ENCODE measurements at places on chromosomes 2 and 18.

DNA sequence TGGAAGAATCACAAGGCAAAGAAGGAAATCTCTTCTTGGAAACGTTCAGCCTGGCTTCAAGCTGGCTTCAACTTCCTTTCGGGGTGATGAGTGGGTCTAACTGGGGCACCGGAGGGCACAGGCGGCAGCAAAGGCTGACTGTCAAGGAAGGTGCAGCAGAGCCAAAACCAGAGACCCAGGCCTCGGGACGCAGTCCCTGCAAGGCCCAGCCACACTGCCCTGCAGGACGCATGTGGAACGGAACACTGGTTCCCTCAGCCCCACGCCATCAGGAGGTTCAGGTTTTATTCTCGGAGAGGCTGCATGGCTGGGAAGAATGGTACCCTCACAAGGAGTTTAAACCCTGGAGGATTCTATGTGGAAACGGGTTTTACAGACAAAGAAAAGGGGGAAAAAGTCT lies 165.5 kb downstream of the HDAC4 start:
- DNase-seq: no peak

DNA sequence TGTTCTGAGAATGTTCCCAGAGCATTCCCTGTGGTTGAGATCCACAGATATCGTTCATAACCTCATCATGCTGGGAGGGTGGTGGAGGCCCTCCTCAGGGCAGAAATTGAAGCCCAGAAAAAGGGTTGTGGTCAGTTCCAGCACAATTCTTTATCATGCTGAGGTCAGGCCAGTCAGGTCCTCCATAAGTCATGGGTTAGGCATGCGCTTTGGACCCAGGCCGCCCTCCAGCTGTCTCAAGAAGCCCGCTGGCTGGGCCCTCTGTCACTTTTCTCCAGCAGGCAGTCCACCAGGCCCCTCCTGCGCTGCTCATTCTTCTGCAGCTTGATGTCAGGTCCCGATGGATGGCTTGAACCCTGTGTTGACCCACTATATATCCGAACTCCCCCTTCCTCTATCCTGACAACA lies 151.1 kb upstream of the NT5C1B start:
- no peak for DNase-seq

DNA sequence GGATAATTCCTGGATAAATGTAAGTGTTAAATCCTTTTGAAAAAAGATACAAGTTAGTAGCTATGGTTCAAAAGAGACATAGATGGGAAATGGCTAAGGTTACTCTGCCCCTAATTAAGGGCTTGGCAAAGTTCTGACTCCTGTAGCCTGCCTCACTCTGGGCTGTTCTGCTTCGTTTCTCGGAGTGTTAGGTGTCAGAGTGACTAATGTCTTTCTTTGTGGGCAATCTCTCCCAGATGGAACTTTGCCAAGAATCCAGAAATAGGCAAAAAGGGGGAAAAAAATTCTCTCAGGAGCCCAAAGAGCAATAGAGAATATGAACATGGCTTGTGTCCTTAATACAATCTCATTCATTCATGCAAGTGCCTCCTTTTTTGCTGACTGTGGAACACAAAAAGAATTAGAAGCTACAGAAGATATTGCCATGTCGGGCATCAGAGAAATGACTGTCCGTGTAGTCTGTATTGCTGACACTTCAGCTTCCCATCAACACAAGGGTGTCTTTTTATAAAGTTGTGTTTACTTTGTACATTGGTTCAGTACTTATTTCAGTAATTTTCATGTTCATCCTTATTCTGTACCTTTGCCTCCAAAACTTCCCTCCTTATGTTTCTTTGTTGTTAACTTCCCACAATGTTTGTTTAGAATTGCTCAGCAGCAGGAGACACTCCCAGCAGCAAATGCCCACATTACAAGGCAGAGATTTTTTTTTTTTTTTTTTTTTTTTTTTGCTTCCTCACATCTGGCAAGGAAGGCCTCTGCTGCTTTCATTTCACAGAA lies 134.0 kb downstream of the FTCDNL1 start:
- no peak for DNase-seq

- DNase-seq: no peak
Observed at GRCh38 chr18:77098538-77099174, 33.9 kb downstream of the MBP start.

- no peak for DNase-seq
Observed at GRCh38 chr2:129909651-129910418, 69.6 kb upstream of the RAB6C start.

DNA sequence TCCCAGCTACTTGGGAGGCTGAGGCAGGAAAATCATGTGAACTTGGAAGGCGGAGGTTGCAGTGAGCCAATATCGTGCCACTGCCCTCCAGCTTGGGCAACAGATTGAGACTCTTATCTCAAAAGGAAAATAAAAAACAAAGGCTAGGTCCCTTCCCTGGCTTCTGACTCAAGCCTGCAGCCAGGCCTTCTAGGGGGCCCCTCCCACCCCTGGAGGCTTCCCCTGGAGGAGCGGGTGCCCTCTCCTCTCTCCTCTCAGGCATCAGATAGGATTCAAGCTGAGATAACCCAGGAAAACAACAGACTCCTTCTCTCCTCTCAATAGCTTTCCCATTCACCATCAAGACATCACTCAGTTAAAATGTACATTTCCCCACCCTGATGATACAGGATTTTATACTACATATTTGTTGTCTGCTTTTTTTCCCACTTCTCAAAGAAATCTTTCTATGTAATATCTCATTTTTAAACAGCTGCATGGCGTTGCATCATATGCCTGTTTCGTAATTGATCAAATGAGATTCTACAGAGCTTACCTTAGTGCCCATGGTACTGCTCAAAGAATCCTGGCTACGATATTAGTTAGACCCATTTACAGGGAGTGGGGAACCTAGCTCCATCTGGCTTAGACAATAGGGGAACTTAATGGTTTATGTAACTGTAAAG lies 20.6 kb upstream of the C2orf72 start:
- no peak for DNase-seq

DNA sequence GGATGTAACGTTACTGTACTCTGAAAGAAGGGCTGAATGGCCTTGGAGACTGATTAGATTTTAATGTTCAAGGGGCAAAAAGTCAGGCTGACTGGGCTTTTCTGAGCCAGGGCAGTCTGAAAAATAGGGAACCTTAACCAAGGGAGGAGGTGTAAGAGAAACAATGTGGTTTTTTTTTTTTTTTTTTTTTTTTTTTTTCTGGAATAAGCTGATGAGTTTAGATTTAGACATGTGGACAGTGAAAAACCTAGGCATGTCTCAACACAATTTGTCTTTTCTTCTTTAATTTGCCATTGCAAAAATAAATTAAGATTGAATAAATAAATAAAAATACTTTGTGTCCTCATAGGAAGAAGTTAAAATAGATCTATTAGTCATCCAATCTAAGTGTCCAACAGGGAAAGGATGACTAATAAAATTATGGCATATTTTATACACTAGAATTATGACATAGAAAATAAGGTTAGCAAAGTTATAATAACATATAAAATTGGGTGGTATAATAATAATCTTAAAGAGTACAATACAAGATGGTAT lies 237.6 kb upstream of the TRIB2 start:
- no peak for DNase-seq

DNA sequence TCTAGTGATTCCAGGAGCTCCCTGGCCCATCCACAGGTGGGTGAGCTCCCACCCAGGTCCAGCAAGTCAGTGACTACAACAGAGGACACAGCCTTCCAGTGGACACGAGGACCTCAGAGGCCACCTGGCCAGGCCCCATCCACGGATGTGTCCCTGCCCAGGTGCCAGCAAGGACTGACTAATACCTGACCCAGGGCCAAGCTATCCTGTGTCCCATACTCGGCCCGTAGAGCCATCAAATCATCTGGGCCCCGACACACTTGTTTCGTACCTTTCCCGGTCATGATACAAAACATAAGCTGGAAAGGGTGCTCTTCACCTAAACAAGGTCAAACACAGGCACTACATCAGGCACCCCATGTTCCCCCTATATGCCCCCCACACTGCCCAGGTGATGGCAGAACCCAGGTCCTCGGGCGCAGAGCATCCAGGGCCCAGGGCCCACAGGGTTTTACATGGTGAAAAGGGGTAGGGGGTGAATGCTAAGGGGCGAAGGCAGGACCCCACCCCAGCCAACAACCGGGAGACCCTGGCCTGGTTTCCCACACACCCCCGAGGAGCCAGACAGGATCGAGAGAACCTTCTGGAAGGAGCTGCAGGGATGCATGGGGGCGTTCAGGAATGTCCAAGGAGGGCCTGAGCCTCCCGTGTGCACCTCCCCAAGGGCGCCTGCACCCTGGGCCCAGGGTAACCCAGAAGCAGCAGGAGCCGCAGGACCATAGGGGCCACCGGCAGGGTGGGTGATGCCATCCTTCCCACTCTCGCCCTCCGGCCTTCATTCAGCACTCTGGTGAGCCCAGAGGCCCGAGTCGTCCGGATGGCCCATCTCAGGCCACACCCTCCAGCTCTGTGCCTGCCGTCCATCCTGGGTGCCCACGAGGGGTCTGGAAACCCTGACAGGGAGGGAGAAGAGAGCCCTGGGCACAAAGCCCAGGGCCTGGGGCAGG lies 94.3 kb downstream of the HDAC4 start:
- DNase-seq: no peak

DNA sequence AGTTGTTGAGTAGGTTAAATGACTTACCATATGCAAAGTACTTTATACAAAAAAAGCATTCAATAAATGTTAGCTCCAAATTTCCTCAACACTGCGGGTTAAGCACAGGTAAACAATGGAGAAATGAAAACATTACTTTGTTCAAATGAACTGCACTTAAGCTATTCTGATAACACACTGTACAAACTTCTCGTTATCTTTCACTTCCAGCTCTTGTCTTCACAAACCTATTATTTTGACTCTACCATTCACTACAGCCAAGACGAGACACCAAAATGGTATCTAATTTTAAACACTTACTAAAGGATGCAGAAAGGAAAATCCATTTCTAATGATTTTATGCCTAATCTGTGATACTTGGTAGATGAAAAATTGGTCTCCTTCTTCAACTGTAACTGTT lies 43.8 kb downstream of the SLC40A1 start:
- no peak for DNase-seq

- no peak for DNase-seq
Observed at GRCh38 chr2:108632332-108633160, 86.7 kb upstream of the RANBP2 start.

Data from T-helper 2 cell treated with Interferon-gamma antibody and Interleukin-4, amounts not matched to agents 5 μg/mL and 100 μg/mL, for 36 hours (primary cell).